ENCODE measurements at places on chromosomes 16 and 17.

- DNase-seq = no peak
Measured at GRCh38 chr17:59365383-59365981, 34.0 kb downstream of the YPEL2 start.

- no peak for DNase-seq
Measured at GRCh38 chr17:38698760-38699159, 6.3 kb upstream of the MLLT6 start.

DNA sequence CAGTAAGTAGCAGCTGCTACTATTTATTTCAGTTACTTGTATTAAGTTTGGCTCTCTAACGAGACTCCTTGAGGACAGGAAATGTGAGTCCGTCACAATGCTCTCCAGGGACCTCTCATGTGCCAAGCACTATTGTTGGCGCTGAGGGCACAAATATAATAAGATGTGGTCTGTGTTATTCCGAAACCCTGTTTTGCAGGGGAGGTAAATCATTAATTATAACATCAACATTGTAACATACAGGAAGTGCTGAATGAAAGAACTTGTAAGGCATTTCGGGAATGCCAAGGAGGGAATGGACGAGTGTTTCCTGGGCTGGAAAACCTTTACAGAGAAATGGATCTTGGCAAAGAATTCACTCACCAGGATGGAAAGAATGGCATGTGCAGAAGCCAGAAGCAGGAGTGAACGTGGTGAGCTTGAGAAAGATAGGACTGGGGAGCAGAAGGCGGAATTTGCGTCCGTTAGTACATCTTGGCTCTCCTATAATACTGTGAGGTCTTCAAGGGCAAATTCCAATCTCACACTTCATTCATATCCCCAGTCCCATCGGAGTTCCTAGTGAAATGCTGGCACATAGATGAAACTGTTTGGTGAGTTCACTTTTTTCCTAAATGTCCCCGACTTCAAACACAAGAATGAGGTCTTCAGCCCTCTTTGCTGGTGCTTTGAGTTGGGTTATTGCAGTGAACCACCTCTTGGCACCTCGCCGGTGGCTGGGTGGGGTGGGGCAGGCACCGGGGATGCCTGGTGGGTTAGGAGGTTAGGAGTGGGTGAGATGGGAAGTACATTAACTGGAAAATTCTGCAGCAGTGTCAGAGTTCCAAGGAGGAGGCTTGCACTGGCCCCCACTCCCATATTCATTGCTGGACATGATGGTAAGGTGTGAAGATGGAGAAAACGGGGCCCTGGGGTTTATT is 11.5 kb downstream of the TAC4 start:
- no peak for DNase-seq

GRCh38 chr17:15966879-15967248 is 21.9 kb downstream of the ADORA2B start:
- DNase-seq = no peak

DNA sequence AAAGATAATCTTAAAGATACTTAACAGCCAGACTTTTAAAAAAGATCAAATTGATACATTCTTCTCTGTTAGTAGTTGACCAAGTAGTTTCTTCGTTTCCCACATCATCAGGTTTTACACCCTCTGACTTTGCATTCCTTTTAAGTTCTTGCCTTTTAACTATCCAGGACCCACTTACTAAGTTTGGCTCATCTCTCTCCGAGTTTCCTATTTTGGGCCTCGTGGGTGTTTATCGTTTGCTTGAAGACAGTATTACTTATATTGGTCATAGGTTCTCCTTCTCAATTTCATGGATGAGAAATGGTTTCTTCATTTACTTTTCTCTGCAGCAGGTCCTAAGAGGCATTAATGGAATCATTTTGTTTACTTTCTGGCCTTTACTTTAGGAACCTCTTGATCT is 43.2 kb downstream of the RPA1 start:
- DNase-seq = no peak

- no peak for DNase-seq
Measured at GRCh38 chr16:57803134-57803990, 1.1 kb upstream of the KIFC3 start.

GRCh38 chr17:47757386-47757785 is 24.4 kb downstream of the TBX21 start:
- no peak for DNase-seq

GRCh38 chr16:72561-73548 is at the start of gene RHBDF1:
RHBDF1 (minus strand) TSS chr16:72631; CDS start chr16:65015, 7,616 bp downstream.
- no peak for DNase-seq

DNA sequence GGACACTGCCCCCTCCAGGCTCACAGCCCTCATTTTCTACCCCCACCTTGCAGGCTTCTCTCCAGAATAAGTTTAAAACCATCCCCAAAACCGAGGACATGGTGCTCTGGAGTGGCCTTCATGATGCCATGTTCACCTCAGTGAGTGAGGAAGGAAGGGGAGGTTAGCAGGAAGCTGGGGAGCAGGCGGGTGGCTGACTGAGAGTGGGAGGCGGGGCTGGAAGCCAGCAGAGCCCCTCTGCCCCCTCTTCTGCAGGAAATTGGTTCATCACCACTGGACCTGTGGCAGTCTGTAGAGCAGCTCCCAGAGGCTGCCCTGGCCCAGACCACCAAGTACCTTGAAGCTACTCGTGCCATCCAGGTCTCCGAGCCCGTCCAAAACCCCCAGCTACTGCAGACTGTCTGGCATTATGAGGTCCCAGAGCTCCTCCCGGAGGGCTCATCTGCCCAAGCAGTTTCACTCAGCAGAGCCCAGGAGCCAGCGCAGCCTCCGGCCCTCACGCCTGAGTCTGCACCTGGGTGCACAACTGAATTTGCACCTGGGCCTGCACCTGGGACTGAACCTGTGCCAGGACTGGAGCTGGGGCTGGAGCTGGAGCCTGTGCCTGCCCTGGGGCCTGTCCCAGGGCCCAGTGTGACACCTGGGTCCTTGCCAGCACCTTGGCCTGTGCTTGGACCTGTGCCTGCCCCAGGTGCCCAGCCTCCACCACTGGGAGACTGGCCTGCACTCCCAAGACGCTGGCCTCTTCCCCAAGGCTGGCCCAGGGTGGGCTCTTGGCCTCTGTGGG is 19.0 kb downstream of the C16orf96 start:
- no peak for DNase-seq

GRCh38 chr17:53142890-53143289 is 679.8 kb upstream of the KIF2B start:
- DNase-seq = no peak

DNA sequence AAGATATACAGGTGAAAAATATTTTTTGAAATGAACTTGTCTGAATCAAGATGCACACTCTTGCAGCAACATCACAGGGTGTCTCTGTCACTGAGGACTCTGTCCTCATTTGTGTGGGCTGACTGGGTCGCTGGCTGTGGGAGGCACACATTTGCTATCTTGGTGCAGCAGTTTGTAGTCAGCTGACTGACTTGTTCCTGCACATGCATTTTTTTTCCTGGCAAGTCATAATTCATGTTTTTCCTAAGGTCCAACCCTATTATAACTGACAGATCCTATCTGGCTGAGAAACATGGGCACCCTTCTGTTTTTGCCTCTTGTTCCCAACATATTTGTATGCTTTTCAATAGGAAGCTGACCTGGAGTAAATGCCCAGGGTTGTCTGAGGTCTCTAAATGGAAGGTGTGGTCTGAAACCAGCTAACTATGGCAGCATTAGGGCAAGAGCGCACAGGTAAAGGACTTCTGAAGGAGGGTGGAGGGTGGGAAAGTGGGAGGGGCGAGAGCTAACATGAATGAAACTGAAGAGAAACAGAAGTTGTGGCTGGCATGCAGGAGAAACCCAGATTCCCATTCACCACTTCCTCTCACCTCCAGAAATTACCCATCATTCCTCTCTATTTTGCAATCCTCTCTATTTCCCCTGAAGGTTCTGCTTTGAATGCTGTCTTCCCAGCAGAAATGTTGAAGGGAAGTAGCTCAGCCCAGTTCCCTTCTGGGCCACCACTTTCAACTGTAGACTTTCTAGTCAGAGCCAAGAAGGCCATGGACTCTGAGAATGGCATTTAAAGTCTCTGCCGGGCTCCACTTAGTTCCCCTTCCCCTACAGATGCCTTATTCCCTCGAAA is 166.1 kb downstream of the PRKCA start:
- no peak for DNase-seq

- no peak for DNase-seq
Measured at GRCh38 chr17:12673788-12674187, 8.1 kb downstream of the MYOCD start.

DNA sequence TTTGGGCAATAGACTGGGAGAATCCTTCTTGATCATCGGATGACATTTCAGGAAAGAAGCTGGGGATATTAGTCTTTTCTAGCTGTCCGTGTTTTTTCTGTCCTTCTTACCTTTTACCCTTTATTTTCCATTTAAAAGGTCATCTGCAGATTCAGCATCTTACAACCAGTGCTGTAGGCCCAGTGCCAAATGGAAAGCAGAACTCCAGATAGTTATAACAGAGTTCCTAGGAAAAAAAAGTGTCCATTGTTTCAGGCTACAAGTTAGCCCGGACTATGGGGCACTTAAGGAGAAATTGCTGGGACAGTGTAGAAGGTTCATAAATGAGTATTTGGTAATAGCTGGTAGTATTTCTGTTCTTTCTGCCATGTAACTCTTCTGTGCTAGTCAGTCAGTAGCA is 28.4 kb downstream of the LDHD start:
- DNase-seq = no peak

DNA sequence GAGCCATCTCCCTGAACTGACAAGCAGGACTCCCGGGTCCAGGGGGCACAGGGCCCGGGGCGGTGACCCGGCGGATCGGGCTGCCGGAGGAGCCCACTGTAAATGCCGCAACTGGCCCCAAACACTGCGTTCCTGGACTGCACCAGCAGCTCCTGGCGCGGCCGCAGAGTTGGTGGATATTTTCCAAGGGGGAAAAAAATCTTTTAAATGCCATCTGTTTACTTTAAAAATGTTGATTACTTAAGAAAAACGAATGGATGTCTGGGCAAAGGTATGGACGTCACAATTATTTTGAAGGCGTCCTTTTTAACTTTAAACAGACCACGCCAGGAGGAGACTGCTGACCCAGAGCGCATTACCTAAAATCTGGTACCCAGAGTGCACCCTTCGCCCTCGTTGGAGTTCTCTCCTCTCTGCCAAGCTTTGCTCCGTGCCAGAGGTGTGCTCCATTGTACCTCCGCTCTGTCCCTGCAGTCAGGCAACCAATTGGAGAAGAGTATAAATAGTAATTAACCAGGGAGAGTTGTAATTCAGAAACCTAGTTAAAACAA is 3.4 kb downstream of the HS3ST3B1 start:
- no peak for DNase-seq

DNA sequence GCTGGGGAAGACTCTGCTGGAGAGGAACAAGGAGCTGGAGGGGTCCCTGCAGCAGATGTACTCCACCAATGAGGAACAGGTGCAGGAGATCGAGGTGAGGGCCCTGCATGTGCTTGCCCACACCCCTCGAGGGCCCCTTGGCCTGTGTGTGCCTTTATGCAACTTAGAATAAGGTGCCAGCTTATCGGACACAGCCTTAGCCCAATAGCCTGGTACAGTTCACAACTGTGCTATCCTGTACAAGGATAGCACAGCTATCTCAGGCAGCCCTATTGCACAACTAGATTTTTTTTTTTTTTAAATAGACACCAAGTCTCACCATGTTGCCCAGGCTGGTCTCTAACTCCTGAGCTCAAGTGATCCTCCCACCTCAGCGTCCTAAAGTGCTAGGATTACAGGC is 12.1 kb downstream of the CDR2L start:
- DNase-seq = no peak

DNA sequence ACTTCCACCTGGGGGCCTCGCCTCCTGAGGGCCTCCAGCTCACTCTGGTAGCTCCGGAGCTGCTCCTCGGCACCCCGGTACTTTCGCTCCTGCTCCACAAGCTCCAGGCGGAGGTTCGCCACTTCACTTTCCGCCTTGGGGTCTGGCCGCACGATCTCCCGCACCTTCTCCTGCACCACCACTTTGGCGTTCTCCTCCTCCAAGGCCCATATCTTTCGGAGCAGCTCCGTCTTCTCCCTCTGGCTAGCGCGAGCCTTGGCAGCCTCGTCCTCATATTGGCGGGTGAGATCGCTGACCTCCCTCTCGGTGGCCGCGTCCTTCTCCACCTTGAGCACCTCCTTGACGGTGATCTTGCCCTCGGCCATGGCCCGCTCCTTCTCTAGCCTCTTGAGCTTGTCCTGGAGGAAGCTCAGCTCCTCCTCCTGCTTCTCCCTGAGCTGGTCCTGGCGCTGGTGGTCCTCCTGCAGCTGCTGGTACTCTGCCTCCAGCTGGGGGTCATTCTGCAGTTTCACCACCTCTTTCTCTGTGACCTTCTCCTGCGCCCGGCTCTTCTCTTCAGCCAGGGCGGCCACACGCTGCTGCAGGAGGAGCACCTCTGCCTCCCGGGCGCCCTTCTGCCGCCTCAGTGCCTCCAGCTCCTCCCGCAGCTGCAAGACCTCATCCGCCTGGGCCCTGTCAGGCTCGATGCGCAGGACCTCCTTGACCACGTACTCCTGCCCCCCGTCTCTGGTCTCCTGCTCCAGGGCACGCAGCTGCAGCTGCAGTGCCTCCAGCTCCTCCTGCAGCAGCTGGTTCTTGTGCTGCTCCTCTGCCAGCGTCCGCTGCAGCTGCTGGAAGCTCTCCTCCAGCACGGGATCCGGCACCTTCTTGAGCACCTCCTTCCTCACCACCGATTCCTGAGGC is 37.9 kb downstream of the UBN1 start:
- DNase-seq = no peak

DNA sequence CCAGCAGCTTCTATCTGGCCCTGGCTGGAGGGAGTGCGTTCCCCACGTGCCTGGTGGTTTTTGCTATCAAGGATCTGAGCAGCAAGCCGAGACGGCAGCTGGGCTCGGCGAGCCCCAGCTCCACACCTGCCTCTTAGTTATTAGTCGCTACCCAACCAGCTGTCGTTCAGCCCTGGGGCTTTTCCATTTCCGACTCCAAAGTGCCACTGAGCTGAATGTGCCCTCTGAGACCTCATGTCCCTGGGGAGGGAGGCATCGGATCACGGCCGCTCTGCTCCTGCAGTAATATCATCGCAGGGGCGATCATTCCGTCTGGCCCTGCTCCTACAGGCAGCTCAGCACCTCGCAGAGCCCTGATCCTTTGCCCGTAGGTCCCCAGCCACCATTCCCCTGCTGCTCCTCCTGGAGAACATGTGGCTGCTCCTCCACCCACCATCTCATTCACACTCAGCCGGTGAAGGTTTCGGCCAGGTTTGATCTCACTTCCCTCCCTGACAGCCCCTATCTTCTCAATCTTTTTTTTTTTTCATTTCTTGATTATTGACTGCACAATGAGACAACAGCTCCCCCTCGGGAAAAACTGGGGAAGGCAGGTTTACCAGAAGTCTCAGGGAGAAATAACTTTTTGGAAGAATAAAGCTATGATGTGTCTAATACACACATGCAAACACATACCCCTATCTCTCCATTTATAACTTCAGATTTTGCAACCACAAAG is 86.7 kb downstream of the ZFHX3 start:
- DNase-seq = peak; percentile 66

- DNase-seq = no peak
Measured at GRCh38 chr17:4530799-4531730, 24.1 kb downstream of the MYBBP1A start.

- DNase-seq = no peak
Measured at GRCh38 chr17:72407931-72408330, 287.1 kb downstream of the SOX9 start.

DNA sequence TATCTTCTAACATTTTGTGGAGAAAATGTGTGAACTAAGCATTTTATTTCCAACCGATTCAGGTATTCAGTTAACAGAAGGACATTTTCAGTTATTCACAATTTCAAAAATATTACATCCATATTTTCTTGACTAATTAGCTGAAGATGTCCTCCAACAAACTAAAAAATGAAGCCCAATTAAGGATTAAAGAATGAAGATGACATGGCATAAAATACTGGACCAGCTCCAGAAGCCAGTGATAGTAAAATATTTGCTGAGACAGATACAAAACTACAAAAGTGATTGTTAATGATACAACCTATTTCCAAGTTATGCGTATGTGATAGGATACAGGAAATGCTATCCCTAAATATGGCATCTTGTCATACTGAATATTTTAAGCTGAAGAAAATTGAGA is 48.6 kb downstream of the PMP22 start:
- no peak for DNase-seq
